Activated CD8-positive, alpha-beta memory T cell treated with anti-CD3 and anti-CD28 coated beads for 4 hours (primary cell): ENCODE measurements at places on chromosomes 11 and 22.

DNA sequence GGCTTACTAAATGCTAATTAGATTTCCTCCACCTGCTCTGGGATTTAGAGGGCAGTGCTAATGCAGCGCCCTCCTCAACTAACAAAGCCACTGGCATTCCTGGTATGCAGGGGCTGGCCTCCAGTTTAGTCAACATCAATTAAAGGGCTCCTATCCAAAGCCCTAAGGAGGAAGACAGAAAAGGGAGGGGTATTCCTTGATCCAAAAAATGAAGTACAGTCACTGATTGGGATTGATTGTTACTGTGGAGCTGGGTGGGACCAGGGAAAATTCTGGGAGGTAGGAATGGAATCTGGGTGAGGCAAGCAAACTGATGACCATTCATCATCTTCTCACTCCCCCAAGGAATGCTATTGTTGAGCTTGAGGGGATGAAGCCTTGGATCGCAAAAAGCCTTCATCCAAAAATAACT lies 52.2 kb downstream of the GAB2 start:
- no peak for DNase-seq

DNA sequence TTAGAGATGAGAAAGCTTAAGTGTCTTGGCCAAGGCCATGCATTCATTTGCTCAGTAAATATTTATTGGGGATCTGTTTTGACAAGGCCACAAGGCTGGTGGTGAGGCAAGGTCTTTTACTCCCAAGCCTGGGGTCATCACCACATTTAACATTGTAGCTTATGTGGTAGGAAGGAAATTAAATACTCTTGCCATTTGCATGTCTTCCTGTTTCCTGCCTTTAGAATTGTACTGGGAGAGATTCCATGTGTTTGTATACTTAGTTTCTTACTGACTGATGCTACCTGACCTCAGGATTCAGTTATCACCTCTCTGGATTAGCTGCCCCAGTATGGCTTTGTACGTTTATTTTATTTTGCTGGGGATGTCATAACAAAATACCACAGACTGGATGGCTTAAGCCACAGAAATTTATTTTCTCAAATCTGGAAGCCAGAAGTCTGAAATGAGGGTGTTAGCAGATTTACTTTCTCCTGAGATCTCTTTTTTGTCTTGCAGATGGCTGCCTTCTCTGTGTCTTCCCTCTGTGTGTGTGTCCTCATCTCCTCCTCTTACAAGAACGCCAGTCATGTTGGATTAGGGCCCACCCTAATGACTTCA lies 44.8 kb downstream of the SPECC1L start:
- DNase-seq = no peak

GRCh38 chr11:111189466-111189865 lies 56.1 kb upstream of the POU2AF2 start:
- no peak for DNase-seq

DNA sequence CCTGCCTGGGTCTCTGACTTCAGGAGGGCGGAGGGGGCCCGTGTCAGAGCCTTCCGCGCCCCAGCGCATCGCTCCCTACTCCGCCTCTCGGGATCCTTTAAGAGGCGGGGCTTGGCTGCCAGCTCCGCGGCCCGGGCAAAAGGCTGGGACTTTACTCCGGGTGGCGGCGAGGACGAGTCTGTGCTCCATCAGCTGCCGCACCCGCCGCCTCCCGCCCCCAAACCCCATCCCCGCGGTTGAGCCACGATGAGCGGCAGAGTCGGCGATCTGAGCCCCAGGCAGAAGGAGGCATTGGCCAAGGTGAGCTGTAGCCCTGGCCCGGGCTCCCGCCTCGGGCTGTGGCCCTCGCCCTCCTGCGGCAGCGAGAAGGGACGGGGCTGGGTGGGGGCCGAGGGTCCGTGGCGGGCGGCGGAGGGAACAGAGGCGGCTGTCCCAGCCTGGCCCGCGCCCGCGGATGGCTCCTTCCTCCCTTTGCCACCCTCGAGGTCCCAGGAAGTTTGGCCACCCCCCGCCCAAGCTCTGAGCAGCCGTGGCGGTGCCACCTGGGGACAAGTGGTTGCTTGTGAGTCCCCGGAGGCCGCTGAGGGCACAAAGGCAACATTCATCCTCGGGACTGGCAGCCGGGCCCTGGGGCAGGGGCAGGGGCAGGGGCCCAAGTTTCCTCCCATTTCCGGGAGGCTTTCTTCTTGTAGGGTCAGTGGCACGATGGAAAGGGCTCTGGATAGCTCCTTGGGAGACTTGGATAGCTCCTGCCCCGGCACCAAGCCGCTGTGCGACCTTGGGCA lies at the start of gene SEC14L2:
SEC14L2 (plus strand) TSS at position 148 of the 785 bp plus-strand sequence; CDS start at position 247, 99 bp downstream.
- peak; percentile 12 for DNase-seq

DNA sequence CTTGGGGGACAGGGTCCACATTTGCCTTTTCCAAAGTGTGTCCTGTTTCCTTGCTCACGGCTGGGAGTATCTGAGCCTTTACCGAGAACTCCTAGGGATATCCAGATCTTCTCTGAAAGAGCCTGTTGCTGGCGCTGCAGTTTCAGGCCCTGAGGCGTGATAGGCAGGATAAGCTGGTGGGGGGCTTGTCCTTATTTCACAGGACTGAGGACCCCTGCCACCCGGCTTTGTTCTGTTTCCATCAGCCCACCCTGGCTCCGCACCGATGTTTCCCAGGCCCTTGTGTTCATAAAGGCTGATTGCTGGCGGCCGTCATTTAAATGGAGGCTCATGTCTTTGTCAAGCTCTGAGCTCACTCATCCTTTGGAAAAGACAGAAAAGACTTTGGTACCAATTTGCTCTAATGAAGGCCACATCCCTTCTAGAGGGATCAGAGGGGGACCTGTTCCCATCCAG lies 9.4 kb upstream of the NPTXR start:
- no peak for DNase-seq

DNA sequence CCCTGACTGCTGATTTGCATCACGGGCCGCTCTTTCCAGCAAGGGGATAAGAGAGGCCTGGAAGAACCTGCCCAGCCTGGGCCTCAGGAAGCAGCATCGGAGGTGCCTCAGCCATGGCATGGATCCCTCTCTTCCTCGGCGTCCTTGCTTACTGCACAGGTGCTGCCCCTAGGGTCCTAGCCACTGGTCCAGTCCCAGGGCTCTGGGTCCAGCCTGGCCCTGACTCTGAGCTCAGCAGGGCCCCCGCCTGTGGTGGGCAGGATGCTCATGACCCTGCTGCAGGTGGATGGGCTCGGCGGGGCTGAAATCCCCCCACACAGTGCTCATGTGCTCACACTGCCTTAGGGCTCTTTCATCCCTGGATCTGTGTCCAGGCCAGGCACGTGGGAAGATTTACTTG lies 7.0 kb upstream of the IGLL5 start:
- DNase-seq = no peak

DNA sequence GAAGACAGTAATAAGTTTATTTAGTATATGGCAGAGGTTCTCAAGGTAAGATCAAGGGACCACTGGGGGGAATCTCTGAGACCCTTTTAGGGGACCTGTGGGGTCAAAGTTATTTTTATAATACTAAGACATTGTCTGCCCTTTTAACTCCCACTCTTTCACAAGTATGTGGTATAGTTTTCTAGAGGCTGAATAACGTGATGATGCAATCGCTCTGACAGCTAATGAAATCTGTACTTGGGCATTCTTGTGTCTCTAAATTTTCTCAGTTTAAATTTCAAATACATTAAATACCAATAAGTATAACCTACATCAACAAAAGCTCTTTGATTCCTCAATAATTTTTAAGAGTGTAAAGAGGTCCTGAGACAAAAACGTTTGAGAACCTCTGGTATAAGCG lies 147.9 kb downstream of the ATG16L2 start:
- no peak for DNase-seq

- DNase-seq = no peak
Measured at GRCh38 chr11:132123854-132124835, 753.7 kb downstream of the NTM start.

DNA sequence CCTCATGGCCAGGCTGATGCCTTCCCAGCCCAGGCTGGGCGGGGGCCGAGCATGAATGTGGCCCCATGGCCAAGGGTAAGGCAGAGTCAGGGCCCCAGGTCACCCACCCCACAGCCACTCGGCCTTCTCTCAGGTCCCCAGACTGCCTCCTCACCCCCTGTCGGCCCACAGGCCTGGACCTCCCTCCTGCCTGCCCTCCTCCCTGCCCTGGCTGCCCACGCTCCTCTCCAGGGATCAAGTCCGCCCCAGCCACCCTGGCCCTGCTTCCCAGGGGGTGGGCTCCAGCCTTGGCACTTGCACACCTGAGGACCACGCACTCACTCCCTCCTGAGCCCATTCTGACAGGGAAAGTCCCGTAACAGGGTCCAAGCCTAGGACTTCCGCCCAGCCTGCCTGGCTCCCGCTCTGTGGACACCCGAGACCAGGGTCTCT lies 37.8 kb upstream of the TH start:
- no peak for DNase-seq

GRCh38 chr22:18109410-18110193 lies 1.0 kb upstream of the TUBA8 start:
- DNase-seq = no peak

GRCh38 chr11:105857728-105858127 lies 164.3 kb downstream of the MSANTD4 start:
- DNase-seq = no peak

DNA sequence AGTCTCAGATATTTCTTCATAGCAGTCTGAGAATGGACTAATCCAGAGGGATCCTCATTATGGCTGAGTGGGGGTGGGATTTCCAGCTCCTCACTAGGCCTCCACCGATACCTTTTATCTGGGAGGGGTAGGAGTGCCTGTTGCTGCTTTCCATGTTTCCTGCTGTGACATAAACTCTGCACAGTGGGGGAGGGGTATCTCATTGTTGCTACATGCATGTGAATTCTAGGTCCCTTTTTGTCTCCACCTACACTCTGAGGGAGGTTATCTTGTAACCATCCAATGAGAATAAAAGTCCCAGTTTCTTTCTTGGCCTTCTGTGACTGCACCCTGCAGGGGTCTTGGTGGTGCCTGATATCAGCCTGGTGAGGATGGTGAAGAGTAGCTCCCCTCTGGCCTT lies 60.5 kb downstream of the ADAMTS15 start:
- DNase-seq = no peak

GRCh38 chr11:2035382-2035781 lies 37.7 kb upstream of the H19 start:
- no peak for DNase-seq
